IMR-90 (cell line): ENCODE measurements at places on chromosomes 5 and 9. TPM values are rescaled to one million over a fixed set of nuclear protein-coding genes. Genes with fewer than 3 reads are reported as not detected.
A peak's percentile ranks its signal among the peaks of the same experiment; 100 is the strongest.

ACSL6 gene
- total RNA-seq, result not detected in 2 replicates

TMEM171 gene
- total RNA-seq, result 3.0 and 3.3 TPM in 2 replicates

EPB41L4B gene
- total RNA-seq, result 0.54 and 0.56 TPM in 2 replicates

PFN3 gene
- total RNA-seq, result not detected in 2 replicates

TCERG1 gene
- 21.9 and 32.2 TPM in 2 replicates for total RNA-seq

MRPS2 gene
- 53.1 and 54.4 TPM in 2 replicates for total RNA-seq

ZBTB6 gene
- 11.7 and 16.7 TPM in 2 replicates for total RNA-seq

IFNA21 gene
- not detected in 2 replicates for total RNA-seq

WDR38 gene
- total RNA-seq, result not detected in 2 replicates

ITGA1 gene
- 74.4 and 95.2 TPM in 2 replicates for total RNA-seq

FSD1L gene
- total RNA-seq, result 2.9 and 5.0 TPM in 2 replicates

CDC25C gene
- 7.5 and 8.2 TPM in 2 replicates for total RNA-seq

SLC6A3 gene
- not detected in 2 replicates for total RNA-seq

SPARC gene
- 1,186 and 1,450 TPM in 2 replicates for total RNA-seq

PCDHGB5 gene
- total RNA-seq, result 17.2 and 17.5 TPM in 2 replicates

GPR107 gene
- total RNA-seq, result 16.7 and 17.8 TPM in 2 replicates

IGFBPL1 gene
- total RNA-seq, result under 0.01 TPM in 1 of 2 replicates, not detected in the other

INSL6 gene
- not detected in 2 replicates for total RNA-seq

COL15A1 gene
- 1.9 and 2.2 TPM in 2 replicates for total RNA-seq

DNA sequence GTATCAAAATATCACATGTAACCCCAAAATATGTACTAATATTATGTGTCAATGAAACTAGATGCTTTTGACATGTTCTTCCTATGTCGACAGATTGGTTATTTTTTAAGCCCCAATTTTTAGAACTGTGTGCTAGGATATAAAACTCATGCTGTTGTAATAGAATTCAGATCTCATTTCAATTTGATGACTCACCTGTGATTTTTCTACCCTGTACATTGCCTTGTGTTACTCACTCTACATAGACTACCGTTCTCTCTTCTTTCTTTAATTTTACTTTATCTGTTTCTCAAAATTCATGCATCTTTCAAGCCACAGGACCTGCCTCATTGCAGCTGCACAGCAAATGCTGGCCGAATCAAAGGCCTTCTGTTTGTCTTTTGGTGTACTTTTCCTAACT, 284.5 kb downstream of the MAT2B start:
- no peaks in the 10 kb centered on the region for H3K36me3 ChIP-seq
- H3K4me3 ChIP-seq, result no peak overlapping the region

- H3K27ac ChIP-seq, result no peak overlapping the region
- H3K4me1 ChIP-seq, result peaks cover 7% of the 10 kb centered on the region
- peaks cover 17% of the 10 kb centered on the region for H3K36me3 ChIP-seq
- no peak for DNase-seq
- no peak overlapping the region for H3K4me3 ChIP-seq
These were observed 8.0 kb downstream of the MAP1B start for GRCh38 chr5:72115296-72115695.

GRCh38 chr9:20811872-20812271, 127.8 kb downstream of the FOCAD start:
- H3K4me3 ChIP-seq, result no peak overlapping the region
- H3K4me1 ChIP-seq, result no peaks in the 10 kb centered on the region
- no peaks in the 10 kb centered on the region for H3K27me3 ChIP-seq
- no peaks in the 10 kb centered on the region for H3K36me3 ChIP-seq

GRCh38 chr5:132451387-132451786, 39.2 kb downstream of the IRF1 start:
- peaks cover 11% of the 10 kb centered on the region for H3K4me1 ChIP-seq
- H3K36me3 ChIP-seq, result peaks cover 1% of the 10 kb centered on the region; the same call in 1 of the 2 replicates
- H3K27ac ChIP-seq, result no peak overlapping the region
- peak; percentile 59 for DNase-seq
- H3K4me3 ChIP-seq, result no peak overlapping the region
- H3K27me3 ChIP-seq, result no peaks in the 10 kb centered on the region

- DNase-seq, result no peak
- H3K27ac ChIP-seq, result no peak overlapping the region
- H3K4me1 ChIP-seq, result peaks cover 12% of the 10 kb centered on the region
- no peaks in the 10 kb centered on the region for H3K36me3 ChIP-seq
- no peak overlapping the region for H3K4me3 ChIP-seq
- peaks cover 1% of the 10 kb centered on the region; the same call in 1 of the 2 replicates for H3K27me3 ChIP-seq
These were observed 437.7 kb upstream of the KLF4 start for GRCh38 chr9:107927276-107927675.

DNA sequence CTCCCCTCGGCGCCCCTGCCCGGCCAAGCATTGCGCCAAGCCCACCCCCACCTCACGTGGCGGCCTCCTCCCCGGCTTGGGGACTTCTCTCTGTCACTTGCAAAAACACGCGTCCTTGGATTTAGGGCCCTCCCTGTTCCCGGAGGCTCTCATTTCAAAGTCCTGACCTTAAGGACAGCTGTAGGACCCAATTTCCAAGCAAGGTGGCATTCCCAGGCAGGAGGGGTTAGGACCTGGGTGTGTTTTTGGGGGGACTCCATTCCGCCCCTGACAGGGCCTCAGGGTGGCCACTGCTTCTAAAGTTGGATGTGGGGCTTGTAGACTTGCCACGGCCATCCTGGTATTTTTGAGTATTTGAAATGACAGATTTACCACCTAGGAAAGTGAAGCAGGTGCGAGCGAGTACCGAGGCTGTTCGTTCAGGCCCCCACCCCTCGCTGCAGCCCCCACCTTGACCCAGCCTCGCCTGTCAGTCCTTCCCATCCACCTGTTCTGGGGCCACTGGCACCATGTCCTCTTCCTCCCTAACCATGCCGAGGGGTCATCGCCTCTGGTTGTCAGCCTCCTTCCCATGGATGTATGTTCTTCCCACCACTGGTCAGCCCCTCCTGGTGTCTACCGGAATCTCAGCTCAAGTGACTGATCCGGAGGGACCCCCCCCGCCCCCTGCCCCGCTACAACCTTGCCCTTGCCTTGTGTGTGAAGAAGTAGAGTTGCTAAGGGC, 52.4 kb downstream of the MRPL36 start:
- no peaks in the 10 kb centered on the region for H3K36me3 ChIP-seq
- no peak for DNase-seq
- peaks cover 9% of the 10 kb centered on the region; the same call in 1 of the 2 replicates for H3K27me3 ChIP-seq
- H3K27ac ChIP-seq, result no peak overlapping the region

DNA sequence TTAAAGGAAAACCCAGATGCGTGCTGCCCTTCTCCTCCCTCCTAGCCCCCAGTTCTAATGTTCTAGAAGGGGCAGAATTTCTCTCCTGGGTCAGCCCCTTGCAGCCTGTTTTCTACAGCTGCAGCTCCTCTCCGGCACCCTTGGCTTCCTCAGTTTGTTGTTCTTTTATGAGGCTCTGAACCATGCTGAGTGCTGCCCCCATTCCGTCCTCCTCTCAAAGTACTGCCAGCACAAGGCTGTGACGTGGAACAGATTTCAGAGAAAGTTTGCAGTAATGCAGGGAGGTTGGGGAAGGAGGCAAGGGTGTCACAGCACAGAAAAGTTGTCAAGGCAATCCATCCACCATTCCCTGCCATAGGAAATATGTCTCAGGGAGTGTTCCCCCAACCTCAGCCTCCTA, 63.3 kb downstream of the RGS3 start:
- H3K27ac ChIP-seq, result no peak overlapping the region; the same call in 1 of the 2 replicates
- no peaks in the 10 kb centered on the region for H3K36me3 ChIP-seq
- no peaks in the 10 kb centered on the region for H3K27me3 ChIP-seq
- peak; percentile 18 for DNase-seq
- no peak overlapping the region for H3K4me3 ChIP-seq

GRCh38 chr5:36839489-36840476, 36.8 kb upstream of the NIPBL start:
- H3K36me3 ChIP-seq, result no peaks in the 10 kb centered on the region
- H3K4me1 ChIP-seq, result no peaks in the 10 kb centered on the region
- H3K27me3 ChIP-seq, result peaks cover 14% of the 10 kb centered on the region
- no peak overlapping the region for H3K27ac ChIP-seq
- no peak for DNase-seq
- H3K4me3 ChIP-seq, result no peak overlapping the region

GRCh38 chr5:179385914-179386313, 40.7 kb upstream of the ADAMTS2 start:
- no peaks in the 10 kb centered on the region for H3K4me1 ChIP-seq
- no peak overlapping the region for H3K27ac ChIP-seq
- DNase-seq, result no peak
- H3K4me3 ChIP-seq, result no peak overlapping the region
- H3K36me3 ChIP-seq, result no peaks in the 10 kb centered on the region
- no peaks in the 10 kb centered on the region; the same call in 1 of the 2 replicates for H3K27me3 ChIP-seq

DNA sequence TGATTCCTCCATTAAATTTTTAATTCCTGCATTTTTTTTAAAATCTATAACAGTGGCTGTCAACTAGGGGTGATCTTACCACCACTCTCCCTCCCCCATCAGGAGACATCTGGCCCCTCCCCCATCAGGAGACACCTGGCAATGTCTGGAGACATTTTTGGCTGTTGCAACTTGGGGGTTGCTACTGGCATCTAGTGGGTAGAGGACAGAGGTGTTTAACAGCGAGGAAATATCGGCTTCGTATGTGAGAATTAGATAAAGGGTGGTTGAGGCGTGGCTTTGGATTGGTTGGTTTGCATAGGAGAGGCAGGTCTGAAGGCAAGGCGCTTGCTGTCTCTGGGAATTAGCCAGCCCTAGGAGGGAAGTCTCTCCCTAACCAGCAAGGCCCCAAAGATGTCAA, 10.5 kb downstream of the CDHR2 start:
- no peaks in the 10 kb centered on the region for H3K4me1 ChIP-seq
- no peak overlapping the region for H3K27ac ChIP-seq
- no peak for DNase-seq
- peaks cover 17% of the 10 kb centered on the region; the same call in 1 of the 2 replicates for H3K27me3 ChIP-seq

- no peaks in the 10 kb centered on the region for H3K36me3 ChIP-seq
- no peak overlapping the region for H3K4me3 ChIP-seq
- DNase-seq, result no peak
- no peak overlapping the region for H3K27ac ChIP-seq
- H3K4me1 ChIP-seq, result no peaks in the 10 kb centered on the region
These were observed 29.6 kb downstream of the C9orf57 start for GRCh38 chr9:72030767-72031166.

- no peaks in the 10 kb centered on the region for H3K4me1 ChIP-seq
- H3K36me3 ChIP-seq, result no peaks in the 10 kb centered on the region
- DNase-seq, result no peak
- H3K27me3 ChIP-seq, result no peaks in the 10 kb centered on the region
These were observed 3.7 kb downstream of the PKN3 start for GRCh38 chr9:128706045-128706444.

DNA sequence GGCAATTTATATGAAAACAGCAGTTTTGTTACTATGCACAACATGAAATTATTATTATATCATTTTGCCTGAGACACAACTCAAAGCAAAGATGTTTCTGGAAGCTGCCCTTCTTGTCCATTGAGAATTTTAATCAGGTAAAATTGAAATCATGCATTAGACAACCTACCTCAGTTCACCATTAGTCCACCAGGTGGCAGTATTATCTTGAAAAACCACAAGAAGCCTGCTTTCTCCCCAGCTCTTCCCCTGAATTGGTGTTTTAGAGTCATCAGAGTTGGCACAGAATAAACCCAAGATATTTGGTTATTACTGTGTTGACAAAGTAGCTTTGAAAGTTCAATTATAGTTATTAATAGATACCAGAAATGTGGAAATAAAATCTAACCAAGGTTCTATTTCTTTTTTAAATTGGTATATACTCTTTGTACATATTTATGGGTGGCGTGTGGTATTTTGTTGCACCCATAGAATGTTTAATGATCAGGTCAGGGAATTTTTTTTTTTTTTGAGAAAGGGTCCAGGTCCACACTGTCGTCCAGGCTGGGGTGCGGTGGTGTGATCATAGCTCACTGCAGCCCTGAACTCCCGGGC, 25.7 kb downstream of the UTP15 start:
- no peaks in the 10 kb centered on the region for H3K4me1 ChIP-seq
- no peak overlapping the region for H3K4me3 ChIP-seq
- H3K27me3 ChIP-seq, result no peaks in the 10 kb centered on the region
- no peak overlapping the region; the same call in 1 of the 2 replicates for H3K27ac ChIP-seq
- H3K36me3 ChIP-seq, result no peaks in the 10 kb centered on the region

DNA sequence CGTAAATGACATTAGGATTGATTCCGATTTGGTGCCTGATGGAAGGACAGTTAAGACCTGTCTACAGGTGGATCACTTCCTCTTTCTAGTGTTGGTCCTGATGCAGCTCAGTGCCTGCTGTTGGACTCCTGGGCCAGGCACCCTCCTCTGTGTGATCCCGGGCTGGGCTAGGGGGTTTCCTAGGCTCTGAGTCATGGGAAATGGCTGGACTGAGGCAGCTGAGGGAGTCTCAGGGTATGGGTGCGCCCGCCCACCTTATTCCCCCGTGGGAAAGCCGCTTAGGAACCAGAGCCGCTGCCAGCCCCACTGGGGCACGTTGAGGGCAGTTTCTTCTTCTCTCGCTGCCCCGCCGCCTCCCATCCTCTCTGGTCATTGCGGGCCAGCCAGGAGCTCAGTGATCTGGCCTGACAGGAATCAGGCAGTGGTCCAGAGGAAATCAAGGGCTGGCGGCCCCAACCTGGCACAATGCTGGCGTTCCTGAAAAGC, 12.9 kb downstream of the TCF7 start:
- no peaks in the 10 kb centered on the region for H3K27me3 ChIP-seq
- H3K4me3 ChIP-seq, result no peak overlapping the region
- H3K4me1 ChIP-seq, result peaks cover 14% of the 10 kb centered on the region
- H3K27ac ChIP-seq, result no peak overlapping the region
- H3K36me3 ChIP-seq, result peaks cover 24% of the 10 kb centered on the region

DNA sequence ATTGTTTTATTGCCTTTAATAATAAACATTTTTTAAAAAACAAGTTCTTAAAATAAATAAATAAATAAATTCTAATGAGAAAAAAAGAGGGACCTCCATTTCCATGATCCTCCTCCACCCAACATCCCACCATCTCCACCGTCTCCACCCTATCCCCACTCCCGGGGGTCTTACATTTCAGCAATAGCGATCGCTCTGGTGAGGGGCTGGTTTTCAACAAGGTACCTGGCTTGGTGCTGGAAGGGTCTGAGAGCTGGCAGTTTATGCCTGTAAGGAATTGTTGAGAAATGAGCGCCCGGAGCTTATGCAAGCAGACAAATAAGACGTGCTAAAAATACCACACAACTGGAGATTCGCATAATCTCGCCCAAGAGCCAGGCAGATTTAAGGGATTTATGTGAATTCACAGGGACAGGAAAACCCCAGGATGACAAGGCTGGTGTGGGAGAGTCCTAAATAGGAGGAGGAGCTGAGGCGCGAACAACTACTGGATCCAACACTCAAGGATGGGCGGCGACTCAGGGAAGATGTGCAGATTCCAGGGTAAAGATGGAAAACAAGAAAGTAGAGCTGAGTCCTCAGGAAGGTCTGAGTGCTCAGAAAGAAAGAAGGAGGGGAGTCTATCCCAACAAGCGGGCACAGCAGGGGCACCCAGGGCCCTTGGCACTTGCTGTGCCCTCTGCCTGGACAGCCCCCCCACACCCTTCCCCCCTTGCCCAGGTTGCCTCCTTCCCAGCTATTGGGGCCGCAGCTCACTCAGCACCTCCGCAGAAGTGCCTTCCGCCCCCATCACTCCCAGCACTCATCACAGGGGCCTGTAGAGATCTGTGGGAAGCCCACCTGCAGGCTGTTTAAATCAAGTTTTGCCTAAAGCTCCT, 27.0 kb downstream of the TRIM14 start:
- no peaks in the 10 kb centered on the region for H3K4me1 ChIP-seq
- H3K36me3 ChIP-seq, result no peaks in the 10 kb centered on the region
- H3K27ac ChIP-seq, result no peak overlapping the region
- H3K27me3 ChIP-seq, result no peaks in the 10 kb centered on the region
- DNase-seq, result peak; percentile 30

- 0 out of 2 replicates have a peak, but pooled peaks cover 2% of the 10 kb centered on the region for H3K36me3 ChIP-seq
- H3K4me1 ChIP-seq, result peaks cover 4% of the 10 kb centered on the region
- no peak overlapping the region for H3K4me3 ChIP-seq
- DNase-seq, result peak; percentile 86
These were observed 275.0 kb downstream of the ARHGEF28 start for GRCh38 chr5:73901043-73901442.
